ENCODE measurements at places on chromosomes 1 and 21. TPM values are rescaled to one million over a fixed set of nuclear protein-coding genes. Genes with fewer than 3 reads are reported as not detected.

DNA sequence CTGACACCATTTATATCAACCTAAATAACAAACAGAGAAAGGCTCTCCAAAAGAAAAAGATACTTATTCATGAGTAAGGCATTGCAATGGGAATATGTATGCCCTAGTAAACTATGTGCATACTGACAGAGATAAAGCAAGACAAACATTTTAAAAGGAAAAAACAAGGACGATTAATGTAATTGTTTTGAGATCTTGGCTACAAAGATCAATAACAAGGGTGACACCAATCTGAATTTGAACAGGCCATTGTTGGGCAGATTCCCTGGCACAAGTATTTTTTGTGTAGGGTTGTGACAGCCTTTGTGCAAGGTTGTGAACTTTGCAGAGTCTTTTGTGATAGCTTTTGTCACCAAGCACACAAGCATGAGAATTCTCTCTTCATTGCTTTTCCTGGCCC, 85.3 kb downstream of the EDEM3 start:
- H3K4me3 ChIP-seq = no peak overlapping the region
- H3K36me3 ChIP-seq = no peaks in the 10 kb centered on the region
- H3K27me3 ChIP-seq = no peaks in the 10 kb centered on the region
- no peak overlapping the region for H3K27ac ChIP-seq
- DNase-seq = no peak

DNA sequence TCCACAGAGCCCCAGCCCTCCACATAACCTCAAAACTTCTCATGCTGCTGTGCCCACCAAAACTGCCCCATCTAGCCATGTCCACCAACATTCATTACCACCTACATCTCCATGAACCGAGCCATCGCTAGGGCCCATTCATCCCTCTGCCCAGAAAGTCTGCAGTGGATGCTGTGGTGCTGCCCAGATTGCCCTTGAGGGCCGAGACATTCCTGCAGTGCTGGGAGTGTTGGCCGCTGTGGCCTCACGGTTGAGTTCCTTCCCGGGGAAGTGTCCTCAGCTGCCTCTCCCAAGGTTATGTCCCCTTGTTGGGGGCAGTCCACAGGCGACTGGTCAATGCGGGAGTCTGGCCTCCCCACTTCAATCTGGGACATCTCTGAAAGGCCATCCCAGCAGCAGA, 30.3 kb upstream of the DMBX1 start:
- no peak overlapping the region for H3K4me3 ChIP-seq
- H3K36me3 ChIP-seq = no peaks in the 10 kb centered on the region
- DNase-seq = no peak

- no peaks in the 10 kb centered on the region for H3K27me3 ChIP-seq
- no peaks in the 10 kb centered on the region for H3K36me3 ChIP-seq
- H3K27ac ChIP-seq = no peak overlapping the region
- no peak overlapping the region for H3K4me3 ChIP-seq
Observed at GRCh38 chr1:233253231-233253831, 42.2 kb downstream of the PCNX2 start.

- no peaks in the 10 kb centered on the region for H3K27me3 ChIP-seq
- H3K27ac ChIP-seq = no peak overlapping the region
- H3K36me3 ChIP-seq = no peaks in the 10 kb centered on the region
- no peak overlapping the region for H3K4me3 ChIP-seq
- no peak for DNase-seq
- no peaks in the 10 kb centered on the region for H3K4me1 ChIP-seq
Observed at GRCh38 chr1:65759516-65759915, 33.2 kb upstream of the PDE4B start.

DNA sequence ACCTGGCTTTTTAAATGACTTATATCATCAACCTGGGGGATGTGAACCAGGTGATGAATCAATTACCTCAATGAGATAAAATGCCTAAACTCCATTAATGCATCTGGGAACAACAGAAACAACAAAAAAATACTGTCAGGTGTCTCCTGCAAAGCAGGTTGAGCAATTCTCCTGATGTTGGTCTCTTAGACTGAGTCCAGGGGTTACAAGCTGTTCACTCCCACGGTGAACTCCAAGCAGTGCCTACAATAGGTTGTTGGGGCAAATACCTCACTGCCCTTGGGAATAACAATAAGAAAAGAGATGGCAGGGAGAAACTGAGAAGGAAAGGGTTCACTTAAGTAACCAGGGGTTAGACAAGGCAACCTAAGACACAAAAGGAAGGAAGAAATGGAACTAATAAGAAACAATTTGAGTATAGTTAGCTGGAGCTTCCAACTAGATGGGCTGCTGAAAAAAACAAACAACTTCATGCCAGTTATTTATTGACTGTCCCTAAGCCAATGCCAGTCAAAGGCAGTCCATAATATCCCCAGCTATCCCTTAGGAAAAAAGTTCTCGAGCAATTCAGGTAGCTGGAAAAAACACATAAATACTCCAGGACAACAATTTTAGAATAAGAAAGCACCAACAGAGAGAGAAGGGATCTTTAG, 97.6 kb upstream of the MAGI3 start:
- H3K4me3 ChIP-seq = no peak overlapping the region
- no peak for DNase-seq
- H3K36me3 ChIP-seq = no peaks in the 10 kb centered on the region
- no peaks in the 10 kb centered on the region for H3K27me3 ChIP-seq

EPHA2 gene
- total RNA-seq = 38.7 TPM

ZSWIM5 gene
- total RNA-seq = 2.5 TPM

PAPPA2 gene
- total RNA-seq = 0.90 TPM

DNA sequence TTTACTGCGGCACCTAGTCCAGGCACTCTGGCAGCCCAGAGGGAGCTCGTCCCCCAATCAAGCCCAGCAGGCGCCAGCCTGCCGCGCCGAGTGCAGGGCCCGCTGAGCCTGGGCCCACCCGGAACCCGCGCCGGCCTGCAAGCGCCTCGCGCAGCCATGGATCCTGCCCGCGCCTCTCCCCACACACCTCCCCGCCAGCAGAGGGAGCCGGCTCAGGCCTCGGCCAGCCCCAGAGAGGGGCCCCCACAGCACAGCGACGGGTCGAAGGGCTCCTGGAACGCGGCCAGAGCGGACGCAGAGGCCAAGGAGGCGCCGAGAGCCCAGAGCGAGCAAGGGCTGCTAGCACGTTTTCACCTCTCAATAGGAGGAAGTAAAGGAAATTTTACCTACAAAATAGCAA, 767.0 kb downstream of the MRPL39 start:
- no peak overlapping the region for H3K4me3 ChIP-seq
- no peak overlapping the region for H3K27ac ChIP-seq
- H3K36me3 ChIP-seq = no peaks in the 10 kb centered on the region
- no peaks in the 10 kb centered on the region for H3K4me1 ChIP-seq

A3GALT2 gene
- 0.66 TPM for total RNA-seq

SPATA1 gene
- not detected for total RNA-seq

RHEX gene
- 4.8 TPM for total RNA-seq

DNA sequence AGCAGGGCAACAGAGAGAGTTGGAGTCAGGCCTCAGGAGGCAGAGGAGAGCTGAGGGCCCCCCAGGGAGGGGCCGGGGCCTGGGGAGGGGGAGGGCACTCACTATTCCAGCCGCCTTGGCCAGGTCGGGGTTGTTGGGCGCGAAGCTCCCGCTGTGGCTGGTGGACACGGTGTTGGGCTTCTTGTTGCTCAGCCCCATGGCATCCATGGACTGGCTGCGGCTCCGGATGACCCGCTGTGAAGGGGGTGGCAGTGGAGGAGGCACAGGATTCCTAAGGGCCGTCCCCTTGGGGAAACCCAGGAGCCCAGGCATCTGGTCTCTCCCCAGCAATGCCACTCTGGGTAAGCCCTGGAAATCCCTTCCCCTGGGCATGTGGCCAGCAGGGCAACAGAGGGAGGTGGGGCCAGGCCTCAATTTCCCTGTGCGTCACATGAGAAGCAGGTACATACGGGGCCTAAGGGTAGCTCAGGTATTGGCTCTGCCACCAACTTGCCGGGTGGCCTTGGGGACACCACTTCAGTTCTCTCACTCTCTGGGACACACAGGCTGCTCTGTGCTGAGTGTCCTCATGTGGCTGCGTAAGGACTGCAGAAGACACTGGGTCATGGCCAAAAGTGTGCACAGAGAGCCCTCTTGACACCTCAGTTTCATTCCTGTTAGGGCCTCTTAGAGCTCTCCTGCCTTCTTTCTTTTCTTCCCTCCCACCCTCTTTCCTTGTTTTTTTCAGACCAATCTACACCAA, 63.0 kb downstream of the RAP1GAP start:
- H3K4me3 ChIP-seq = no peak overlapping the region
- no peaks in the 10 kb centered on the region for H3K27me3 ChIP-seq
- DNase-seq = no peak

GRCh38 chr1:231507476-231508355, 20.8 kb upstream of the TSNAX start:
- no peak overlapping the region for H3K27ac ChIP-seq
- H3K27me3 ChIP-seq = no peaks in the 10 kb centered on the region
- no peak for DNase-seq
- H3K36me3 ChIP-seq = no peaks in the 10 kb centered on the region
- H3K4me3 ChIP-seq = no peak overlapping the region
- no peaks in the 10 kb centered on the region for H3K4me1 ChIP-seq

DNA sequence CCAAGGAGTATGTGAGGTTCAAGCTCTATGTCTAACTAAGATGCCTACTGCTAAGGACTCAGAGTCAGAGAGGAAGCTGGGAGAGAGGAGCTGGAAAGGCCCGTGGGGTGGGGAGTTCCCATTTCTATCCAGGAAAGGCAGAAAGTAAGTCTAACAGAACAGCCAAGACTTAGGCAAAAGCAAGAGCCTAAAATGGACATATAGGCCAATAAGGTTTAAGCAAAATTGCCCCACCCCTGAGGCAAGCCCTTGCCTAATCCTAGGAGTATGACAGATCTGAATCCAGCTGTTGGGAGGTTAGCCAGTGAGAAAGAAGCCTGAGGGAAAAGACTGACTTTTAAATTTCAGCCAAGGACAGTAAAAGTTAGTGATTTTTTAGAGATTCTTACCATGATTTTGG, 1.6 kb upstream of the KLHDC9 start:
- H3K27ac ChIP-seq = no peak overlapping the region
- H3K4me1 ChIP-seq = no peaks in the 10 kb centered on the region
- DNase-seq = peak; percentile 72

GRCh38 chr1:231420959-231421545, 1.0 kb downstream of the EGLN1 start:
- H3K36me3 ChIP-seq = no peaks in the 10 kb centered on the region
- H3K4me1 ChIP-seq = no peaks in the 10 kb centered on the region
- peak overlapping the region; percentile 89 for H3K27ac ChIP-seq

TBX15 gene
- 57.0 TPM for total RNA-seq

DNA sequence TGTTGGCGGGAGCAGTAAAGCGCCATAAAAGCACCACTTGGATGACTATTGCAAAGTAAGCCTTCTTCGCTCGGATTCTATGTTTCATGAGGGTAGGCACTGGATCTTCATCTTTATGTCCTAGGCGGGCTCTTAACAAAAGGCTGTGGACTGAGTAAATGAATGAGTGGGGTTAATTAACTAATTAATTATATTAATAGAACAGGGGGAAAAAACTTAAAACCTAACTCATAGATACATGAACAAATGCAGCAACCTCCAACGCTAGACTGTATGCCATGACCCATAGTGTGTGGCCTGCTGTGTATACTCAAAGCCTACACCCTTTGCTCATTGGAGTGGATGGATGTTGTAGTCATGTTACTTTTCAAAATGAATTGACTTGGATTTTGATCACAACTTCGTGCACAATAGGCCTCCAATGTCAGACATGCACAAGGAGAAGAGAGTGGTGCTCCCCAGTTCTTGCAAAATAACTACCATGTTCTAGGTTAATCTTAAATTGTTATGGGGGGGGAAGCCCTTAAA, 417 bp upstream of the GFI1 start:
- H3K27ac ChIP-seq = no peak overlapping the region
- no peaks in the 10 kb centered on the region for H3K4me1 ChIP-seq
- H3K4me3 ChIP-seq = no peak overlapping the region
- peaks cover 67% of the 10 kb centered on the region for H3K27me3 ChIP-seq
- H3K36me3 ChIP-seq = no peaks in the 10 kb centered on the region
- no peak for DNase-seq

DNA sequence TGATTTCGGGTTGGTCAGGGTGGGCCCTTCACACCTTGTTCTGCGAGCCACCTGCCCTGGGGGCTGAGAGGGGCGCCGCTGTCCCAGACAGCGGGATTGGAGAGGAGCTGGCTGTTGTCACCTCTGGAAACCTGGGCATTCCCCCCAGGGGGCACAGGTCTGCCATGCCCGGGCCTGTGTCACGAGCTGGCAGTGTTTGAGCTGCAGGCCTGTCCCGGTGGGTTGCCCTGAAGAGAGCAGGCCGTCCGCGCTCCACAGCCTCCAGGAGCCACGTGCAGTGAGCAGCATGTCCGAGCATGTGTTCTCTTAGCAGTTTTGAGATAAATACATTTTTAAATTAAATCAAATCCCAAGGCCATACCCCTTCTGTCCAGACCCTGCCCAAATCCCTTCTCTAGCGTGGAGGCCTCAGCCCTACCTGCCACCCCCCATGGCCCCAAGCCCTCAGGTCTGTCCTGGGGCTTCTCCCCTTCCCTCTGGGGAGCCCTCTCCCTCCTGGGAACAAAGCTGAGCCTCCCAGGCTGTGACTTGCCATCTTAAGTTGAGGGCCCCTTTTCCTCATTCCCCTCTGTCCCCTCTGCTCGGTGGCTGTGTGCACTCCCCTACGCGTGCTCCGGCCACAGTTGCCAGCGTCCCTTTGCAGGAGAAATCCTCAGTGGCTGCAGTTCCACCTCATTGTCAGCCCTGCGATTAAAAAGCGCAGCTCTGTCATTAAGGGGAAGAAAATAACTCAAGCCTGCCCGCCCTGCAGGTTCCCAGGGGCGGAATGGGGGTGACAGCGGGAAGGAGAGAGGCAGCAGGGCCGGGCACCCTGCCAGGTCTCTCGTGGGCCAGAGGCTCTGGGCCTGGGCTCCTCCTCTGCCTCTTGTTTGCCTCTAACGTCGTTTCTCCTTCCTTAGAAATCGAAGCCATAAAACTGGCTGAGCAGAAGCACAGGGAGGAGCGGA, 26.6 kb downstream of the SLX9 start:
- no peak overlapping the region for H3K4me3 ChIP-seq
- H3K36me3 ChIP-seq = no peaks in the 10 kb centered on the region
- DNase-seq = peak; percentile 28
- peaks cover 57% of the 10 kb centered on the region for H3K4me1 ChIP-seq
- H3K27me3 ChIP-seq = no peaks in the 10 kb centered on the region
- H3K27ac ChIP-seq = no peak overlapping the region

CFHR5 gene
- total RNA-seq = not detected

DNA sequence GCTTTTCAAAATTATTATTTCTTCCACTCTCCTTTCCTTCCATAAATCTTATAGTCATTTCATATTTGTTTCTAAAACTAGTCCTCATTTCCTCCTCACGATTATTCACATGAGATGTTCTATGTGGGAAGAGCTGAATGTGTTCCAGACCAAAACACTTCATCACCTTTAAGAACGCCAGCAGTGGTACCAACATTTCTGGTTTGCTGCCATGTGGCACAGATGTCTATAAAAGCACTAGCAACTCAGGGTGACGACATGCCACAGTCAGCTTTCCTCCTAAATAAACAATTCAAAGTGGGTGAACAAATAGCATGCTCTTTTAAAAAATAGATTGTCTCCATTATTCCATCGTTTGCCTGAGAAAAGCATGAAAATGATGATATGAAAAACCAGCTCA, 1217.8 kb upstream of the ADGRL2 start:
- DNase-seq = no peak
- H3K4me1 ChIP-seq = no peaks in the 10 kb centered on the region
- H3K27me3 ChIP-seq = no peaks in the 10 kb centered on the region
- no peaks in the 10 kb centered on the region for H3K36me3 ChIP-seq
- no peak overlapping the region for H3K4me3 ChIP-seq

C4BPB gene
- not detected for total RNA-seq

- H3K27me3 ChIP-seq = no peaks in the 10 kb centered on the region
- DNase-seq = peak; percentile 31
Observed at GRCh38 chr1:54249819-54250435, 50.0 kb downstream of the MRPL37 start.

FLVCR1 gene
- 3.7 TPM for total RNA-seq

CRP gene
- not detected for total RNA-seq

Measured in tibial nerve (tissue), 4 donors.